ENCODE measurements at places on chromosomes 6 and 20.

DNA sequence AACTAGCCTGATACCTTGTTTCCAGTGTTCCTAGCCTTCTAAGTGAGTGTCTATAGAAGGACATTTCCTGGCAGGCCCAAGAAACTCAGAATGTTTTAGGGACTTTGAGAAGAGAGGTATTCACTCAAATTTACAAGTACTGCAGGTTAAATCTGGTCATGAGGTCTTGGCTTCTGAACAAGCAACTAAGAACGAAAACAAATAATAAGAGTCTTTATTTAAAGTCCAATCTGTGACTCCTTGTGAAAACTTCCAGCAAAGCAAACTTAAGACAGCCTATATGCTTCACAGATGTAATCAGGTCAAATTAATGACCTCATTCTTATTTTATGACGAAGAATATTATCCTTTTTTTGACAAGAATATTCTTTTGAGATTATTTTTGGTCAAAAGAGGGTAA is 79.4 kb upstream of the PRSS16 start:
- no peak for DNase-seq

GRCh38 chr6:140684776-140685550 is 1310.5 kb upstream of the CITED2 start:
- no peak for DNase-seq

DNA sequence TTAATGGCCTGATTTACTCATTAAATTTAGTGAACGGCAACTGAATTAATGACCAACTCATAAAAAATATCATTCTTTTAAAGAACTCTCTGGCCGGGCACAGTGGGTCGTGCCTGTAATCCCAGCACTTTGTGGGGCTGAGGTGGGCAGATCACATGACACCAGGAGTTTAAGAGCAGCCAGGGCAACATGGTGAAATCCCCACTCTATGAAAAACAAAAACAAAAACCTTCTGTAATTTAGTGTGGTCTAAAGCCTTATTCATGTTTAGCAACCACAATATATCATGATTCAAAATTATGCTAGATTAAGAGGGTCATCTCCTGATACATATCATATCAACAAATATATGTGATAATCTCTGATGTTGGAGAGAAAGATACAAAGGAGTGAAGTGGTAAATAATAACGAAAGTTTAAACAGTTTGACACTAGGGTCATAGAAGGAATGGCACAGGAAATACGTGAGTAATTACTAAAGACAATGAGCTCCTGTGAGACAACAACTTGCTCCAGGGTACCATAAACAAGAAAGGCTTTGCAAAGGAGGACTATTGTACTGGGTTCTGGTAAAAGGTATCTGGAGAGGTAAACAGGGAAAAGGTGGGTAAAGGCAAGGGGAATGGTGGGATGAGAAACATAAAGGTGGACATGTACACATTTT is 5.7 kb downstream of the ELOVL4 start:
- no peak for DNase-seq

DNA sequence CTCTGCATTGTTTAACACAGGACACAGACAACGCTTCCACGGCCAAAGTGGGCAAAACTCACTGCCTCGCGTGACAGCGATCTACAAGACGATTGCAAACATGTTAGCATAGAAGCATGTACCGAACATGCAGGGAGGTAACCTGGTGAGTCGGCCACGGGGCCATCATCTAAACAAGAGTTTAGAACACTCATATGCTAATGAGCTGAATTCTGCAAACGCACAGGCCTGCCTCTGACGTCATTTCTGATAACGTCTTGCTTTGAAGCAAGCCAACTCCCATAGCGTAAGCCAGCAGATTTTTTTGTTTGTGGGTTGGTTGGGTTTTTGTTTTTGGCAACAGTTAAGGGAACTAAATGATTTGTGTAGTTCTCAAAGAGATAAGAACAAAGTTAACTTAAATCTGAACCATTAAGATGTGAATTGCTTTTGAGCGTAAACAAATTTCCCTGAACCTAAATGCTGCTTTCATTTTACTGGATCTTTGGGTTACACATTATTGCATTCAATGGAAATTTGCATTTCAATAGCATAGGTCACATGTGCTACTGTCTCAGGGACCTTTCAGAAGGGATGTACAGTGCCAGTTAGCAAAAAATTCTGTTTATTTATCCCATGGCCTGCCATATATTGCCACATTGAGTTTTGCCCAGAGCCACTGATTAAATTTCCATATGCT is 184.5 kb upstream of the PDE10A start:
- no peak for DNase-seq

DNA sequence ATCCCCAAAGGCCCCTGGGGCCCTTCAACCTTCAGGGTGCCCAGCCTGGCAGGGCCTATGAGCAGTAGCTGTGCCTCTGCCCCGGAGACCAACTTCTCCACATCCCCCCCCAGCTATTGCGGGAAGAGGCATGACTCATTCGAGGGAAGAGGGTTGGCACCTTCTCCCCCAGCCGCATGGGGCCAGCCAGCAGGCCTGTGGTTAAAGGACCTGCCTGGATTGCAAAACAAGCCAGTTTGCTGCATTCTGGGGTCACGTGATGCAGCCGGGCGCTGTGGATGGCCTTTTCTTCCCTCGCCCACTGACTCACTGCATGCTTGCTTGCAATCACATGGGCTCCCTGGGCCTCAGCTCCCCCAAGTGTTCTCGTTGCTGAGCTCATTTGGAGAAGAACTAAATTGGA is 182.5 kb downstream of the MAFB start:
- peak; percentile 98 for DNase-seq

- DNase-seq: no peak
These were observed 721.8 kb downstream of the PHF3 start for GRCh38 chr6:64357430-64357829.

- DNase-seq: no peak
These were observed 245.4 kb upstream of the PREP start for GRCh38 chr6:105648276-105648675.

GRCh38 chr6:163323274-163323673 is 91.2 kb upstream of the QKI start:
- no peak for DNase-seq

- DNase-seq: no peak
These were observed 982 bp downstream of the DNAJC5 start for GRCh38 chr20:63895952-63896263.

- no peak for DNase-seq
These were observed 4.9 kb downstream of the TCF15 start for GRCh38 chr20:605237-605636.

- no peak for DNase-seq
These were observed 173.7 kb downstream of the HACE1 start for GRCh38 chr6:104685871-104686549.

DNA sequence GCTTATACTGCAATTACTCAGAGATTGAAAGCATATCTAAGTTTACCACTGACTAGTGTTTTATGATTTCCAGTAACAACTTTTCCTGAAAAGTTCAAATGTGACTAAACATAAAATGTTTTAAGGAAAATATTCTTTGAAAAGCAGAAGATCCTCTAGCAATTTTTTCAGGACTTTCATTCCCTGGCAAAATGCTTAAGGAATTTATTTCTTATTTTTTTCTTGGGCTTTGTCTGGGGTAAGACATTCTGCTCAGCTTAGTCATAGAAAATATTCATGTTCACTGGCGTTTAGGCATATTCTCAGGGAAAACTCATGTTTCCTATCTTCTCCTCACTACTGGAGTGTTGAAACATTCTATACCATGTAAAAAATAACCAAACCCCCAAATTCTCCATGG is 235.3 kb upstream of the CEP162 start:
- peak; percentile 89 for DNase-seq

- no peak for DNase-seq
These were observed at the start of gene OR12D1 for GRCh38 chr6:29414588-29414987. TSS of gene OR12D1 (plus strand) at chr6:29414928.

DNA sequence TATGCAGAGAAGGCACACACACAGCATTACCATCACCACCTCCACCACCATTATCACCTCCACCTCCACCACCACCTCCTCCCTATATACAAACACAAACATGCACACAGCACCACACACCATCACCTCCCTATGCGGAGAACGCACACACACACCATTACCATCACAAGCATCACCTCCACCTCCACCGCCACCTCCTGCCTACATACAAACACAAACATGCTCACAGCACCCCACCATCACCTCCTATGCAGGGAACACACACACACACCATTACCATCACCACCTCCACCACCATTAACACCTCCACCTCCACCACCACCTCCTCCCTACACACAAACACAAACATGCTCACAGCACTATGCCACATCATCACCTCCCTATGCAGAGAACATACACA is 236.5 kb upstream of the AFDN start:
- no peak for DNase-seq

DNA sequence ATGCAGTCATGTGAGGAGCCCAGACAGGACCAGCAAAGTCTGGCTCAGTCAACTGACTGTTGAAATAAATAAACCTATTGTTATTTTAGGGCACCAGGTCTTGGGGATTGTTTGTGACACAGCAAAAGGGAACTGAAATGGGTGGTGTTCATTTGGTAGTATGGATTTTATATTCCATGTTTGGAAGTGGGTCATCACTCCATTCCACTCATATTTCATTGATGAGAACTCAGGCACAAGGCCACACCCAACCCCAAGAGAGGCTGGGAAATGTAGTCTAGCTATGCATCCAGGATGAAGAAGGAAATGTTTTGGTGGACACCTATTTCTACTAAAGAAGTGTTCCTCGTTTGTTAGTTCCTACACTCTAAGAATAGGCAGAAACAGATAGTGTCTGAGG is 64.9 kb upstream of the BTBD3 start:
- peak; percentile 85 for DNase-seq

DNA sequence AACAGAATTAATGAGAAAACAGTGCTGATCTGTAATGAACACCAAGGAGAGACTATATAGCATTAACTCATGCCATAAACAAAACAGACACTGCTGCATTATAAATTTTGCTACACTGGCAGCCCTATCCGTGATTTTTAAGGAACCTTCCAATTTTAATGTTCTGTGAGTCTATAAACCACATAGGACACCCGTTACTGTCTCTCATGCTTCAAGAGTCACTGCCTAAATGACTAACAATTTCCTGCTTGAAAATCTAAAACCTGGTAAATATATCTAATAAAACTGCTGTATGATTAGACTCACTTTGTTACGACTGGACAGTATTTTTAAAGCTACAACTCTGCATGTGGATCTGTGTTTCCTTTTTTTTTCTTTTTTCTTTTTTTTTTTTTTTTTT is 8.7 kb downstream of the CHD6 start:
- no peak for DNase-seq

DNA sequence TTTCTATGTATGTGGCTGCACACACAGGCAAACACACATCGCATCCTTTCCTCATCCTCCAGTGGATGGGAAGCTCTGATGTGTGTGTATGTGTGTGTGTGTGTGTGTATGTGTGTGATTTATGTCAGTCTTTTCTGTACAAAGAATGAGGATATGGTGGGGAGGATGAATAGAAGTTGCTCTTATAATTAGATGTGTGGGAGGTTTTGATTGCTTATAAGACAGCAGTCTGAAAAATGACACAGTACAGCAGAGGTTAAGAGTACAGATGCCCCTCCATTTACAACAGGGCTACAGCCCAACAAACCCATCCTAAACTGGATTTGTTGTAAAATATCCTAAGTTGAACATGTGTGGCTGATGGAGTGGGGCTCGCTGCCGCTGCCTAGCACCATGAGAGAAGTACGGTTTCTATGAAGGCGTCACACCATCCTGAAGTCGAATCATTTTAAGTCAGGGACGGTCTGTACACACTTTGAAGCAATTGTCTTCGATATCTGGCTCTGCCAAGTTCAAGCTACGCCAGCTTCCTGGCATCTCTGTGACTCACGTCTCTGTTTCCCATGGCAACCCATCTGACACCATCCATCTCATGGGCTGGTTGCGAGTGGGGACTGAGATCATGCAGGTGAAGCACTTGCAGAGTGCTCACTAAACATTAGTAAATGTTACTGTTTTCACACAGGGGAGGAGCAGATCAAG is 252.6 kb downstream of the MYLK4 start:
- DNase-seq: no peak

DNA sequence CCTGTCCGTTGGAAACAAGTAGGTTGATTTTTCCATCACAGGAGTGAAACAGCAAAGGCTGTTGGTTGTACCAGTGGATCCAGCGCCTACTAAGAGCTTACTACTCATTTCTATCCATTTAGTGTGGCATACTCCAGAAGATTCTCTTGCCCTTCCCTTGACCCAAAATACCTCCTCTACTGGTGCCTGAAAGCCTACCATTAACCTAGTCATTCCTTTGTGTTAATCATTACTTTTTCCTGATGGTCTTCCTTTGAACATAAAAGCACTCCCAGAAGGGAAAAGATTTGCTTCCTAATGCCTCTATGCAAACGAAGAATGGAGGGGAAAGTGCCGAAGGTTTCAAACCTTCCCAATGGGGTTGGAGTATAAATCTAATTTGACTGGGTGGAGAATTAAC is 123.3 kb downstream of the QRSL1 start:
- DNase-seq: no peak

- no peak for DNase-seq
These were observed 153.1 kb downstream of the RCAN2 start for GRCh38 chr6:46338131-46338530.

DNA sequence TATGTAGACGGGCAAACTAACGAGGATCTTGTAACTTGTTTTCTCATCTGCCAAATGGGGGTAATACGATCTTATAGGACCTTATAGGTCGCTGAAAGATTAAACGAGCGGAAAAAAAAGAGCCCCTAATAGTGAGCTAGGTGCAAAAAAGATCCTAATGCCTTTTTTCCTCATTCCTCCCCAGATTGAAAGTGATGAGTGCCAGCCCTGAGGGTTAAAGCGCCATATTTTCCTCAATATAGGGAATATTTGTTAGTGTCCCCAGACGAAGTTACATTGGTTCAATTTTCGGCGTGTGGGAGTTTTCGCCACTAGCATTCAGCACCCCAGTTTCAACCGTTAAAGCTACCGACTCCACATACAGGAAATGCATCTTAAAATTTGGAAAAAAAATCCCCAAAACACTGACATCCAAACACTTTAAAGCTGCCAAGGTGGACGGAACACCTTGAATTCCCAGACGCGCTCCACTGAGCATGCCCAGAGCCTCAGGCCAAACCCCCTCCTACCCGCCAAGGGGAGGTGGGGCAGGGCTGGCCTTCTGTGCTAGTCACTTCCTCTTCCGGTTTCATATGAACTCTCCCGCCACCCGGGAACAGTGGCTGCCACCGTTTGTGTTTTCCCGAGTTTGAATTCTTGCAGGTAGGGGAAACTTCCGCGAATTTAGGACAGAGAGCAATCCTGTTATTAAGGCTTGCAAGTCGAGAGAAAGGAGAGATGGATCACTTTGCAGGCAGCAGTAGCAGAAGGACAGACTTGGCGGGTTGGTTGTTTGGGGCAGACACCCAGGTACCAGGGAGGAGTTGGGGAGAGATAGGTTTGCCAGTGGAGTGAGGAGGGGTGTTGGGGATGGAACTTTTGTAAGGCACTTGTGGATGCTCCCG is at the start of gene PRIM2:
Gene PRIM2, plus strand, starts transcription at position 571 of the 884 bp plus-strand sequence. CDS start 816 bp downstream, outside the sequence.
- peak; percentile 81 for DNase-seq

DNA sequence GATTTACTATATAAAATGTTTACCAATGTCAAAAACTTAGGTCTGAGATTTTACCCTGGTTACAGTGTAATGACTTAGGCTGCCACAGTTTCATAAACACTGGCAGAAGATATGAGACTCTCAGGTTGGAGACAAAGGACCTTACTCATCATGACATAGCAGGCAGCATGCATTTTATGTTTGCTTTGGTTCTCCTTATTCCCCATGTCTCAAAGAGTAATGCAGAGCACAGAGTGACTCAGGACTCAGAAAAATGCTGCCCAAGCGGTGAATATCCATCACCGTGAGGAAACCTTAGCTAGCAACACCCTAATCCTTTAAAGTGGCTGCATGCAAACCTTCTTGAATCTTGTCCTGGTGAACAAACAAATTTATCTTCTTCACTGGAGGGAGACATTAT is 112.1 kb upstream of the EYS start:
- DNase-seq: no peak

All from fibroblast of skin of scalp (primary cell).